AG04450 (cell line): ENCODE measurements at places on chromosomes 12 and 14. TPM values are rescaled to one million over a fixed set of nuclear protein-coding genes. Genes with fewer than 3 reads are reported as not detected.

FSCB gene
- polyA plus RNA-seq: not detected in 2 replicates

TPH2 gene
- polyA plus RNA-seq: 0.04 TPM in 1 of 2 replicates, not detected in the other

DNA sequence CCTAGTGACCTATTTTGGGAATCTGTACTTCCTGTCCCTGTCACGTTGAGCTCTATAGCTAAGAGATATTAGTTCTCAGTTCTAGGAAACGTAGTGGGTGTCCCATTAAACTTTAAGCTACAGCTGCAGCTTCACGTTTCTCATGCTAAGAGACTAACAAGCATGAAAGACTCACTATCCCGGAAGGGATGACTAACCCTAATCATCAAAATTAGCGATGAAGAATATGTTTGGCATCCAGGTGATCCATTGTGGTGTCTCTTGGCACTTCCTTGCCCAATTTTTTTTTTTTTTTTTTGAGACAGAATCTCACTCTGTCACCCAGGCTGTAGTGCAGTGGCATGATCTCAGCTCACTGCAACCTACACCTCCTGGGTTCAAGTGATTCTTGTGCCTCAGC is 11.0 kb upstream of the LALBA start:
- no peak for DNase-seq

- no peak for DNase-seq
These were observed 77.4 kb upstream of the TMPO start for GRCh38 chr12:98437806-98438595.

DNA sequence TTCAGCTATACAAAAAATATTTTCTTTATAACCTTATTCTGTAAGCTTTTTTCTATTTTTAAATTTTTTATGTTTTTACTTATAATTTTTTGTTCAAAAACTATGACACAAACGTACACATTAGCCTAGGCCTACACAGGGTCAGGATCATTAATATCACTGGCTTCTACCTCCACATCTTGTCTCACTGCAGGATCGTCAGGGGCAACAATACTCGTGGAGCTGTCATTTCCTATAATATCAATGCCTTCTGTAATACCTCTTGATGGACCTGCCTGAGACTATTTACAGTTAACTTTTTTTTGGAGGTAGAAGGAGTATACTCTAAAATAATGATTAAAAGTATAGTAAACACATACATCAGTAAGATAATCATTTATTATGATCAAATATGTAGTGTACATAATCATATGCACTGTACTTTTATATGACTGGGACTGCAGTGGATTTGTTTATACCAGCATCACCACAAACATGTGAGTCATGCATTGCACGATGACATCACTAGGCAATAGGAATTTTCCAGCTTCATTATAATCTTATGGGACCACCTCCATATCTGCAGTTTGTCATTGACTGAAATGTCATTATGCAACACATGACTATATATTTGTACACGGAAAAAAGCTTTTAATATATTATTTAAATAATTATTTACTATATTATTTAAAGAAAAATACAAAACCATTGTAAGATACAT is 18.5 kb upstream of the PMCH start:
- DNase-seq: peak; percentile 27

DNA sequence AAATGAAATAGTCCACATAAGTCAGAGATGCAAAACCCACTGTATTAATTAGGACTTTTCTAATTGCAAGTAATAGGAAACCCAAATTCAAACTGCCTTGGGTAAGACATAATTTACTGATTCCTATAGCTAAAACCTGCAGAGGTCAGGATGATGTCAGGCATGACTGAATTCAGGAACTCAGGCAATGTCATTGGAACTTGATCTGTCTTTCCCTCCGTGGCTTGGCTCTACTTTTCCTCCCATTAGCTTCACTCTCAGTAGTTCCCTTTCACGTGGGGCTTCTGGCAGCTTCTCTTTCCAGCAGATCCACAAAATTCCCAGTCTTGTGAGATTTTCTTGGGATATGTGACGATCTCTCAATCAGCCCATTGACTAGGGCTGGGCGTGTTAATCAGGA is 2.4 kb upstream of the JDP2 start:
- no peak for DNase-seq

DBX2 gene
- polyA plus RNA-seq: not detected in 2 replicates
